ENCODE measurements at places on chromosomes 7 and 10. TPM values are rescaled to one million over a fixed set of nuclear protein-coding genes. Genes with fewer than 3 reads are reported as not detected.

Gene TMEM106B
- 69.9 TPM for total RNA-seq

Gene ZP3
- total RNA-seq, result 43.9 TPM

Gene HIF1AN
- total RNA-seq, result 6.0 TPM

Gene GCK
- 0.21 TPM for total RNA-seq

Gene TRRAP
- 12.8 TPM for total RNA-seq

Measured in tracheal epithelial cell (primary cell).